IPS DF 6.9 (cell line): ENCODE measurements at places on chromosomes 3 and 15.

DNA sequence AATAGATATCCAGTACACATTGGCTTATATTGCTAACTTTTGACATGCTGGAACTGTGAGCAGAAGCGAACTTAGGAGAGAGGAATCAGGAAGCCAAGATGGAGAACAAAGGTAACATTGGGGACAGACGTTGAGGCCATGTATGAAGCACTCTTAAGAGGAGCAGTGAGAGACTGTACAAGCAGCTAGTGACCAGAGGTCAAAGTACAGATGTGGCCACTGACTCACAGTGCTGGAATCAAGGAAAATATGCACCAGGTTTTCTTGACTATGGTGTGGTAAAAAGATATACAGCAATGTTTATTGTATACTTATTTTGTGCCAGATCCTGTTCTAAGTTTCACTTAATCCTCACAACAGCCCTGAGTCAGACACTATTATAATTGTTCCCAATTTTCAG lies 2.0 kb upstream of the IL20RB start:
- DNase-seq: no peak

- no peak for DNase-seq
These were observed 23.7 kb downstream of the PDE8A start for GRCh38 chr15:85005319-85005718.

- DNase-seq: no peak
These were observed 62.2 kb downstream of the TCAIM start for GRCh38 chr3:44400771-44401170.

DNA sequence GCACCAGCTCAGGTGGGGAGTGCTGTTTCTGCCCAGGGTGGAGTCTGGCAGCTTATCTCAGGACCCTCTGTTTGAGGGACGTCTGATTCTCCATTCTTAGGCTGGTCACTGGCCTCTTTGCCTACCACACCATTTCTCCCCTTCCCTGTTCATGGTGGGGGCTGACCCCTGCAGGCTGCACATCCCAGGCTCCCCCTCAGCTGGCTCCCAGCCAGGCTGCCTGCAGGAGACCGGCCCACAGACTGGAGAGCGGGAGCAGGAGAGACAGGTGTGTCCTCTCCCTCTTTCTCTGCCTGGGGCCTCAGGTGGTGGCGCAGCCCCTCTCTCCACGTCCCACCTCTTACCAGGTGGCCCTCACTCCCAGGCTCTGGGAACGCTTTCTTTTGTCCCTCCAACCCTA lies 60.8 kb downstream of the RAB11A start:
- no peak for DNase-seq

GRCh38 chr3:120181632-120182031 lies 87.4 kb upstream of the GSK3B start:
- no peak for DNase-seq

DNA sequence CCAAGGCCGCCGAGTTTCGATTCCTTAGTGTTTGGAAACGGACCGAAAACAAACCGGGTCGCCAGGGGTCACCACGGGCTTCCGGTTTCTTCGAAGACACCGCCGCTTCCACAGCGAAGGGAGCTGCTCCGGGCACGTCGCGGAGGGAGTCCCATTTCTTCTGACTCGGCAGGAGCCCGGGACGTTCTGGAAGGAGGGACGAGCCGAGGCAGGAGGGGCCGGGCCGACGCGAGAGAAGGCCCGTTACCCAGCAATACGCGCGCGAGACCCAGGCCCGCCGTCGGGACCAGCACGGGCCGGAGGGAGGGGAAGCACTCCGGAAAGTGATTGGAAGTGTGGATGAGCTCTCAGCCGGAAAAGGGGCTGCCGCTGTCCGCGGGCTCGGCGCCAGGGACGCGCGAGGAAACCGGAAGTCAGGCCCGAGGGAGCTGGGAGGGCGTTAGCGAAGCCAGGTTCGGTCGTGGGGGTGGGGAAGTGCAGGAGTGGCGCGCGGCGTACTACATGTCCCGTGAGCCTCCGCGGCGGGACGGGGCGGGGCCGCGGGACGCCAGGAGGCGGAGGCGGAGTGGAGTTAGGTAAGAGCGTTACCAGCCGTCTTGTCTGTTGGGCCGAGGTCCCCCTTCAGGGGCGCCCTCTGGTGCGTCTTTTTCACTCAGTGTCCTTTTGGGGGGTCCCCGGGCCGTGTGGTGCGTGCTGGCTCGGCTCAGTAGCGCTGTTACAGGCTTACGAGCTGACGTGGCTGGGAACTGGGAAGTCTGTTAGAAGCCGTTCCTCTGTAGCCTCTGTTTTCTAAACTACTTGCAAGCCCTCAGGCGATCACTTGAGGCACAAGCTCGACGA lies at the start of the genes AZI2 and ZCWPW2:
TSS of gene AZI2 (minus strand) at position 196 of the 840 bp plus-strand sequence. CDS start 8,207 bp downstream, outside the sequence.
TSS of gene ZCWPW2 (plus strand) at position 93 of the 840 bp plus-strand sequence. CDS start 64,348 bp downstream, outside the sequence.
- DNase-seq: peak; percentile 80

DNA sequence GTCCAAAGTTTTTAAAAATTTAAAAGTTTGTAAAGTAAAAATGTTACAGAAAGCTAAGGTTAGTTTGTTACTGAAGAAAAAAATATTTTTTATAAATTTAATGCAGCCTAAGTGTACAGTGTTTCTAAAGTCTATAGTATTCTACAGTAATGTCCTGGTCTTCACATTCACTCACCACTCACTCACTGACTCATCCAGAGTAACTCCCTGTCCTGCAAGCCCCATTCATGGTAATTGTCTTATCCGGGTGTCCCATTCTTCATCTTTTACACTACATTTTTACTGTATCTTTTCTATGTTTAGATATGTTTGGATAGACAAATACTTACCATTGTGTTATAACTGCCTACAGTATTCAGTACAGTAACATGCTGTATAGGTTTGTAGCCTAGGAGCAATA lies 36.7 kb upstream of the ATP10A start:
- no peak for DNase-seq
